Stimulated activated CD4-positive, alpha-beta T cell treated with anti-CD3 and anti-CD28 coated beads, Interleukin-2, amount 100 ng/mL, for 24 hours (primary cell): ENCODE measurements at places on chromosomes 16 and 17.

- no peak for DNase-seq
Observed at GRCh38 chr16:25114121-25114520, 2.6 kb downstream of the LCMT1 start.

- no peak for DNase-seq
Observed at GRCh38 chr17:82862191-82862590, 22.4 kb upstream of the ZNF750 start.

- peak; percentile 93 for DNase-seq
Observed at GRCh38 chr17:1648963-1649843, 463 bp downstream of the RILP start.

DNA sequence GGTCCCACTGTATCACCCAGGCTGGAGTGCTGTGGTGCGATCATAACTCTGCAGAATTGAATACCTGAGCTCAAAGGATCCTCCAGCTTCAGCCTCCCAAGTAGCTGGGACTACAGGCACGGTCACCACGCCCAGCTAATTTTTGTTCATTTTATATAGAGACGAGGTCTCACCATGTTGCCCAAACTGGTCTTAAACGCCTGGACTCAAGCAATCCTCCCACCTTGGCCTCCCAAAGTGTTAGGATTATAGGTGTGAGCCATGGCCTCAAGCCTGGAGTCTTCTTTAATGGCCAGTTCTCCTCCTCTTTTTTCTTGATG is 484 bp downstream of the CD300LB start:
- DNase-seq: no peak

DNA sequence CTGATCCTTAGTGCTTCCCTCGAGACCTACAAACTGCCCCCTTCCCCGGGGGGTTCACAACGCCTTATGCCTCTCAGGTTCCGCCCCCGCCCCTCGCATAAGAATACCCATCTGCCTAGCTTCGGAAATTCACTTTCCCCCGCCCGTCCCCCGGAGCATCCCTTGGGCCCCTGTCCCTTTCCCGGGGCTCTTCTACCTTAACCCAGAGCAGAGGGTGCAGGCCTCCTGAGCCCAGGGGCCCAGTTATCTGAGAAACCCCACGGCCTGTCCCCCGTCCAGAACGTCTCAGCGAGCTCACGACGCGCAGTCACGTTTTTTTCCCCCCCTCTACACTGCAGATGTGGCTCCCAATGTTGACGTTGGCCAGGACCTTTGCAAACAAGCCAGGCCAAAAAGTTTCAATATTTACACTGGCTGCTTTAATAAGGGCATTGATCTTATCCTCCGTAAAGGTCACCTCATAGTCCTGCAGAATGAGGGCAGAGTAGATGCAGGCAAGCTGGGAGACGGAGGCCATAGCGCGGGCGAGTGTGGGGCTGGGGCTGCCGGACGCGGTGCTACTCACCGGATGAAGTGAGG is 1.4 kb upstream of the NBR1 start:
- peak; percentile 36 for DNase-seq

DNA sequence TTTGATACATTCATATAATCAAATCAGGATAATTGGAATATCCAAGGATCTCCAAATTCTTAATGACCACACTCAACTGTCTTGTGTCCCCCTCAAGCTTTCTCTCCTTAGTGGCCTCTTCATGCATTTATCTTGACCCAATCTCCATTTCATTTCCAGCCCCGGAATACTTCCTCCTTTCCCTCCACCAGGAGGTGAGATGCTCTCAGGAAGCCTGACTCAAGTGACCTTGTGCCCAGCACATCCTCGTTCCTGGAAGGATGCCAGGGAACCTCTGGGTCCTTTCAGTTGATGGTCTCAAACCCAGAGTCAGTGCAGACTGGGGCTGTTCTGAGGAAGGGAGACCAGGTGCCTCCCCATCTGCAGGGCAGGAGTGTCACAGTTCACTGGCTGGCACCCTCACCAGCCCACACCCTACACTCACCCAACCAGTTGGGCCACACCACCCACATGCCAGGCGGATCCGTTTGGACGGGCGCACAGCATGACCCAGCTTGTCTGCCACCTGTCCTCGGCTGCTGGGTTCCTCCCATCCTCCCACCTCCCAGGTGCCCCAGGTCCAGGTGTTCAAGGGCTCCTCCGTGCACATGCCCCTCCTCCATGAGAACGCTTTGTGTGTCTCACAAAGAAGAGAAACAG is 14.0 kb upstream of the EMP2 start:
- no peak for DNase-seq

DNA sequence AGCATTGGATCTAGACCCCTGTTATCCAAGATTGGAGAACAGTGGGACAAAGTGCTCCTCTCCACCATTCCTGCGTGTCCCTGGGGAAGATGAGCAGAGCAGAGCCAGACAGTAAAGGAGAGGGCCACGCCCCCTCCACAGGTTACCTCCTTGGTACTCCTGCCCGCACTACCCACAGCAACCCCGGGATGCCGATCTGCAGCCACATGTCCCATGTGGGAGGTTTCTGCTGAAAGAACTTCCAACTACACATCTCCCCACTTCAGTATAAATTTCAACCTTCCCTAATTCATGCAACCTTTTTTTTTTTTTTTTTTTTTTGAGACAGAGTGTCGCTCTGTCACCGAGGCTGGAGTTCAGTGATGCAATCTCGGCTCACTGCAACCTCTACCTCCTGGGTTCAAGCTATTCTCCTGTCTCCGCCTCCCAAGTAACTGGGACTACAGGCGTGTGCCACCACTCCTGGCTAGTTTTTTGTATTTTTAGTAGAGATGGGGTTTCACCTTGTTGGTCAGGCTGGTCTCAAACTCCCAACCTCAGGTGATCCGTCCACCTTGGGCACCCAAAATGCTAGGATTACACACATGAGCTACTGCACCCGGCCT is 2.3 kb downstream of the RAB37 start:
- DNase-seq: no peak

GRCh38 chr17:82590881-82591539 is 57.2 kb downstream of the WDR45B start:
- DNase-seq: no peak

DNA sequence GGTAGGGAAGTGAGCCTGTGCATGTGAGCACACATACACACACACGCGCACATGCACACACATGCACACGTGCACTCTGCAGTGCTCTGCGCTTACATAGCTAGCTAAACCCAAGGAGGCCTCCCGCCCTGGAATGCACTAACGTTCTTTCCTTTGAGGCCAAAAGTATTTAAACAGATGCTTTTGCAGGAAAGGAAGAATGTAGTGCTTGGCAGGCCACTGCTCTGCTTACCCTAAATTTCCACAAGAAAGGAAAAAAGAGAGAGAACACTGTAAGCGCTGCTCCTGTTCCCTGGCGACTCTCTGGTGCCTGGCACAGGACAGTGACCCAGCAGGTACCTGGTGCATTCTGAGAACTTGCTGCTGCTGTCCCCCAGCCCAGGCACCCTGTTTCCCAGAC is 31.3 kb upstream of the MRPS23 start:
- no peak for DNase-seq

GRCh38 chr16:49496656-49497055 is 123.1 kb downstream of the C16orf78 start:
- no peak for DNase-seq

GRCh38 chr17:20094777-20095176 is 85.6 kb downstream of the SPECC1 start:
- DNase-seq: no peak

DNA sequence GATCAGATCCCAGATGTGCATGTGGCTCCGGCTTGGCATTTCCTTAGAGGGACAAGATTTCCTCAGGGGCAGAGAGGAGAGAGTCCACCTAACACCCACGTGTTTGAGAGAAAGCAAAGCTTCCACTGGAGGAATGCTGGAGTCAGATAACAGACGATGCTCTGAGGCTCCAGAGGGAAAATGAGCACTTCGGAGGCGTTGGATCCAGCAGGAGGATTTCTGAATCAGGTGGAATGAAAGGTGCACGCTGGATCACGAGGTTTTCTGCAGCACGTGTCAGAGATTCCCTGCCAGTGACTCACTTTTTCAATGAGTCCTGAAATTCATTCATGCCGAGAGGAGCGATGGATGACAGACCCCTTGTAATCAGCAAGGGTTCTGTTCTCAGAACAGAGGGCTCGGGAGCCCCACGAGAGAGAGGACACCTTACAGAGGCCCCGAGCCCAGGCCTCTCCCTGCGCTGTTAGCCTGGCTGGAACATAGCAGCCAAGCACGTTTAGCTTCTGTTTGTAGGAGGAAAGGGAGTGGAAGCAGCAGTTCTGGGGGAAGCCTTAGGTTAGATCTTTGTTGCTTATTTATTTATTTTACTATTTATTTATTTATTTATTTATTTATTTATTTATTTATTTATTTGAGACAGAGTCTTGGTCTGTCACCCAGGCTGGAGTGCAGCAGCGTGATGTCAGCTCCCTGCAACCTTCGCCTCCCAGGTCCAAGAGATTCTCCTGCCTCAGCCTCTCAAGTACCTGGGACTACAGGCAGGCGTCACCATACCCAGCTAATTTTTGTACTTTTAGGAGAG is 49.3 kb upstream of the JPH3 start:
- DNase-seq: no peak

DNA sequence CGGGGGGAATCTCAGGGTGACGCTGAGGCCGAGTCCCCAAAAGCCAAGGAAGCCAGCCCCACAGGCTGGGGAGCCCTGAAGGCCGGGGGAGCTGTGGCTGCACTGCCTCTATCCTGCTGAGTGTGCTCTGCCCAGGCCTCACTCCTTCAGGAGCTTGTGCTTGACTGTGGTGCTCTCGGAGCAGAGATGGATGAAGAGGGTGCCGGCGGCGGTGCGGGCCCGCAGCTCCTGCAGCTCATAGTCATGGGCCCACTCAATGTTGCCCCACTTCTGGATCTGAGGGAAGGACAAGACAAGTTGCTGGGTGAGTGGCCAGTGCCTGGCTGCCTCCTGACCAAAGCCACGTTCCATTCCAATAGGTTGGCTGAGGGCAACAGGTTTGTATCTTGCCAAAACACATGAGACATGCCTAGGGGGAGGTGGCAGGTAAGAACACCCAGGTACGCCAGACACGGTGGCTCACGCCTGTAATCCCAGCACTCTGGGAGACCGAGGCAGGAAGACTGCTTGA is 20.5 kb downstream of the ATPAF2 start:
- no peak for DNase-seq

GRCh38 chr16:59305850-59306249 is 571.7 kb upstream of the GOT2 start:
- DNase-seq: no peak

DNA sequence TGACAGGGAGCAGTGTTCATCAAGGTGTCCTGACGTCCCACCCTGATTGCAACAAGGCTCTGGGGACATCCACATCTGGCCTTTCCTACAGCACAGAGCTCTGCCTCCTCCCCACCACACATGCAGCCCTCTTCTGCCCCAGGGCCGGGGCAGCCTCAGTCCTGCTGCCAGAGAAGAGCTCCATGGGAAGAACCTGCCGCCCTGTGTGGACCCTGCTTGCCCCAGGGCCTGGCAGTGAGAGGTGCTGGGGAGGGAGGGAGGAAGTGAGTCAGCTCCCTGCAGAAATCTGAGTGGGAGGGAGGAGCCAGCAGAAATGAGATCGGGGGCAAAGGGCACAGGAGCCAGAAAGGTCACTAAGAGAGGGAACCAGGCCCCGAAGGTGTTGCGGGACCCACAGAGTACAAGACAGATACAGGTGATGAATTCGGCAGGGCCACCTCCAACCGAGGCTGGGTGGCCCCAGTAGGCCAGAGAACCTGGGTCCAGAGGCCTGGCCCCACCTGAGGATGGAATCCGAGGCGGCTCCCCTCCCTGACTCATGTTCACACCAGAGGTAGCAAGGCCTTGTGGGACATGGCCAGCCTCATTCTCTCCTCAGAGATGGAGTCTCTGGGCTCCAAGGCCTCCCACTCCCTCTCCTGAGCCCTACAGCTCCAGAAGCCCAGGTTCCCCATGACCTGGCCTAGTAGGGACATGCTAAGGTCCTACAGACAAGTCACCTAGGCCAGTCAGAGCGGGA is 24.8 kb downstream of the MYO18A start:
- DNase-seq: peak; percentile 67

DNA sequence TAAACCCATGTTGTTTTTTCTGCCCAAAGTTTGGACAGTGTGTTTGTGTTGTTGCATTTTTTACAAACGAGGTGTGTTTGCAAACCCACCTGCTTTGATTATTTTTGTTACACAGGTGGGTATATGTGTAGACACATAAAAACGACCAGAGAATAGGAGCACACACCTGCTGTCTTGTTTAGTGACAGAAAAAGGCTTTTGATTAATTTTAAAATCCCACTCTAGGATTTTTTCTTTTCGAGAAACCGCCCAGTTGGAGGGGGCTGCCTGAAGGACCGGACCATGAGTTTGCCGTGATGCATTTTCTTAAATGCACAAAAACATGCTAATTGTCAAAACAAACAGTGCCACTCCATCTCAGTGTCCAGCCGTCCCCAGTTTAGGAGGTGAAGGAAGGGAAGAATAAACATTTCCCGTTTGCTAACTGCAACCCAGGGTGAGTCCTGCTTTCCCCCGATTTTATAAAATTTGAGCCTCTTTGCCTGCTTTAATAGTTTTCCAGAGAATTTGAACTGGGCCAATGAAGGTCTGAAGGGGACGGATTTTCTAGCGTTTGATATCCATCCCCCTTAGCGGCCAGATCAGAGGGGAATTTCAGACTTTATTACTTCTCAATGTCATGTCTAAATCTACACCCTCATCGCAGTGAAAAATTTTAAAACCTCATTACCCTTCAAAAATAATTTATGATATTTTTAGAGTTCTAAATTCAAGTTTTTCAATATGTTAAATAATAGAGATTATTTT is 3.2 kb downstream of the FOXC2 start:
- DNase-seq: no peak

DNA sequence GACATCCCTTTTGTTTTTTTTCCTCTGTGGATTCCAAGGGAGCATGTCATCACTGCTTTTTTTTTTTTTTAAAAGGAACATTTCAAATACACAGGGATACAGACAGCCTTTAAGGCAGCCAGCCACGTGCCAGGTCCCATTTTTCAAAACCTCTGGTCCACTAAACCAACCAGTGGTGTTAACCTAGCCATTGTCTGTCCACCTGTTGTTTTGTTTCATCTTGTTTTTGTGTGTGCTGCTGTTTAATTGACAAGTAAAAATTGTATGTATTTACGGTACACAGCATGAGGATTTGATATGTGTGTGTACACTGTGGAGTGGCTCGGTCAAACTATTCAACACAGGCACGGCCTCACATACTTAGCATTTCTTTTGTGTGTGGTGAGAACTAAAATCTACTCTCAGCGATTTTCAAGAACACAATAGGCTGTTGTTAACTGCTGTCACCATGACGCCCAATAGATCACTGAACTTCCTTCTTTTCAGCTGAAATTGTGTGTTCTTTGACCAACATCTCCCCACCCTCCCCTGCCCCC is 19.2 kb downstream of the TMEM114 start:
- DNase-seq: no peak

GRCh38 chr17:15266325-15267125 is 1.4 kb upstream of the PMP22 start:
- no peak for DNase-seq

- no peak for DNase-seq
Observed at GRCh38 chr16:4410335-4411075, 5.9 kb downstream of the CORO7 start.

DNA sequence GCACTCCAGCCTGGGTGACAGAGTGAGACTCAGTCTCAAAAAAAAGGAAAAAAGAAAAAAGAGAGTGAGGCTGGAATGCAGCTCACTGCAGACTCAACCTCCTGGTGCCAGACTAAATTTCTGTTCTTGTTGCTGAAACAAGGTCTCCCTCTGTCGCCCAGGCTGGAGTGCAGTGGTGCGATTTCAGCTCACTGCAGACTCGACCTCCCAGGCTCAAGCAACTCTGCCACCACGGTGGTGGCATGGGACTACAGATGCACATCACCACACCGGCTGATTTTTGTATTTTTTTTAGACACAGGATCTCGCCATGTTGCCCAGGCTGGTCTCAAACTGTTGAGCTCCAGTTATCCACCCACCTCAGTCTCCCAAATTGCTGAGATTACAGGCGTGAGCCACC is 34.6 kb downstream of the TRIM25 start:
- no peak for DNase-seq

GRCh38 chr17:29557085-29557738 is 9.6 kb downstream of the ABHD15 start:
- no peak for DNase-seq
